Hematopoietic multipotent progenitor cell treated with erythropoietin and hydrocortisone succinate and interleukin-3 and kit ligand, for 15 days (in vitro differentiated cells): ENCODE measurements at places on chromosomes 7 and 10.

GRCh38 chr7:37062560-37062859 lies 338.2 kb upstream of the AOAH start:
- no peak for DNase-seq

DNA sequence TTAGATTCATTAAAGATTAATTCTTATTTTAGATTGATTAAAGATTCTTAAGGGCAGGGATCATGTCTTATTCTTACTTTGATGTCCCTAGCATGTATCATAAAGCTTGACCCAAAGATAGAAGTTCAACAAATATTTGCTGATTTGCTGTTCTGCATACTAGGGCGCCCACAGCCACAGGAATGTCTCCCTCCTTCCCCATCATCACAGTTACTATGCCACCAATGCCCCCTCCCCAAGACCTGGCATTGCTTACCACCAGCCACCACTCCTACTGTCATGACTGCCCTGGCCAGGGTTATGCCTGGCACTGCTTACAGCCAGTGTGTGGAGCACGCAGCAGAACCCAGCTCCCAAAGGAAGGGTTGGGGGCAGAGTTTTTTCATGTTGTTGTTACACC lies 86.7 kb upstream of the AGK start:
- no peak for DNase-seq

- no peak for DNase-seq
Measured at GRCh38 chr10:114403541-114404161, 651 bp downstream of the AFAP1L2 start.

- DNase-seq, result no peak
Measured at GRCh38 chr10:7403620-7404019, 7.2 kb downstream of the SFMBT2 start.

DNA sequence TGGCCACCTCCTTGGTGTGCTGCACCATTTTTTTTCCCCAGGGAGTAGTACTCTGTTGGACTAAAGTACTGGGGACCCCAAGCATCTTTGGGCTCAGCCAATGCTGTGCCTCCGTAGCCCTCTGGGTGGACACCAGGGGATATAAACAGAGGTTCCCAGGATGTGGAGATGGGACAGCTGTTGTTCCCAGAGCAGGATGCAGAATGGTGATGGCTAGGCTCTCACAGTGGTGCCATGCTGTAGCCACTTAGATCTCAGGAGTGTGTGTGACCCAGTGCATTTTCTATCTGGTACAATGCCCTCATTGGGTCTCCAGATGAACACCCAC lies 50.9 kb upstream of the SCIN start:
- no peak for DNase-seq

- peak; percentile 18 for DNase-seq
Measured at GRCh38 chr10:68721673-68722335, 765 bp downstream of the CCAR1 start.

- DNase-seq, result no peak
Measured at GRCh38 chr10:127600479-127600878, 51.4 kb downstream of the NPS start.

DNA sequence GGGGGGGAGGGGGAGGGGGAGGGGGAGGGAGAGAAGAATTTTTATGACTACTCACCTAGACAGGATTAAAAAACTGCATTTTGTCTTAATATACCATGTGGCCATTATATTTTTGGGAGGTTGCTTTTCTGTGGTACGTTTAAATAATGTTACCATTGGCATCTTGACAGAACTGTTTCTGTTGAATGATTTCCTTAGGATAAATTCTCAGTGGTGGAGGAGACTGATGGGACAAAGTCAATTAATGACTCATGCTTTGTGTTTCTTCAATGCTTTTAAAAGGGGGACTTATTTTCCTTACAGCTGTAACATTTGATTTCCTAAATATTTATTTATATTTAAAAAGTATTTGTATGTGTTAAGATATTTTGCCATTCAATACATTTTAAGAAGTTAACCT lies 13.7 kb downstream of the AGR2 start:
- DNase-seq, result no peak

GRCh38 chr10:108629834-108630233 lies 1293.5 kb downstream of the XPNPEP1 start:
- DNase-seq, result no peak

- DNase-seq, result no peak
Measured at GRCh38 chr7:156218544-156219306, 406.5 kb upstream of the SHH start.

DNA sequence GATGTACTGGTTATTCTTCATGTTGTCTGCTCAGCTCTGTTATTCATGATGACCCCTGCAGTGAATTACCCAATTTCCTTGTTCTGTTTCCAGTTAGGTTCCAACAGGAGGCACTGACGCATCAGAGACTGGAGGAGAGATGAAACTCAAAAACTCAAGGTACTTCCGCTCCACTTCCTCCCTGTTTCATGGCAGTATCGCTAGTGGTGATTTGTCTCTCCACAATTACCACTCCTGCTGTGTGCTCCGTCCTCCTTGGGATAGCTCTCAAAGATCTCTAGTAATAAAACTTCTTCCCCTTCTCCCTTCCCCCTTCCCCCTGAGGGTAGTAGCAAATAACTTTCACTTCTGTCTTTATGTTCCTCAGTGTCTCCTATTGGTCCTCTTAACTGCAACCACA lies 107.4 kb upstream of the ABCB5 start:
- DNase-seq, result no peak

DNA sequence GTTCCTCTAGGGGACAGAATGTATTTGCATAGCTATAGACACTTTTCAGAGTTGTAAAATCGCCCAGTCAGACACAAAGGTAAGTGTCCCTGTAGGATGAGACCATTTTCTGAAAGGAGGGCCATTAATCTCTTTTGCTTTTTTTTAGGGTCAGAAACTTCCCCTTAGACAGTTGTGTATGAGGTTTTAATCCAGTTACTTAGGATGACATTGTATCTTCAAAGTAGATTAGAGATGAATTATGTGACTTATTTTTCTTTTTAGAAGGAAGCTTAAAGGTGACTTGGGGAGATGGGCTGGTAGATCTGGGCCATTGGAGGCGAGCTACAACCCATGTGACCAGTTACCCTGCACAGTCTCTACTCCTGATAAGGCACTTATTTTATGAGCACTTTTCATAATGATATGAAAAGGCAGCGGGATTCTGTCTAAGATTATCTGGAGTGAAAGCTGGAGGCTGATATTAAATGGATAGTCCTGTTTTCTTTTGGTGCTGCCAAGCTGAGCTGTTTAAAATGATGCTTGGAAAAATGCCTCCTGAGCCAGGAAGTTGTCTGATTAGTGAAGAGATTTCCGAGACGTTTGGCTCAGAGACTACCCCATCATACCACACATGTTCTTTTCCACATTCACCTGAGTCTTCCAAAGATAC lies 264.3 kb downstream of the AUTS2 start:
- no peak for DNase-seq

DNA sequence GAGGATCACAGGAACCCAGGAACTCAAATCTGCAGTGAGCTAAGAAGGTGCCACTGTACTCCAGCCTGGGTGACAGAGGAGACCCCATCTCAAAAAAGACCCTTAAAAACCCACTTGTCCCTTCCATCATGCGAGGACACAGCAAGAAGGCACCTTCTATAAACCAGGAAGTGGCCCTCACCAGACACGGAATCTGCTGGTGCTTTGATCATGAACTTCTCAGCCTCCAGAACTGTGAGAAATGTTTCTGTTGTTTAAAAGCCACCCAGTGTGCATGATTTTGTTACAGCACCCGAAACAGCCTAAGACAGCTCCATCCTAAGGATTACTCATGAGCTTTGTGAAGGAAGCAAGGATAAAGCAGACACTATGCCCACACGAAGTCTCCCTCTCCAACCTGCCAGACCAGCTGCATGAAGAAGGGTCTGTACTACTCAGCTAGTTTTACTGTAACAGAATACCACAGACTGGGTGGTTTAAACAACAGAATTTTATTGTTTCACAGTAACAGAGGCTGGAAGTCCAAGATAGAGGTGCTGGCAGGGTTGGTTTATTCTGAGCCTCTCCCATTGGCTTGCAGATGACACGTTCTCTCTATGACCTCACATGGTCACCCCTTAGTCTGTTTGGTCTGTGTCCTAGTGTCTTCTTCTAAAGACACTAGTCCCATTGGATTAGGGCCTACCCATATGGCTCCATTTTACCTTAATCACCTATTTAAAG lies 13.7 kb downstream of the VIM start:
- DNase-seq, result no peak

DNA sequence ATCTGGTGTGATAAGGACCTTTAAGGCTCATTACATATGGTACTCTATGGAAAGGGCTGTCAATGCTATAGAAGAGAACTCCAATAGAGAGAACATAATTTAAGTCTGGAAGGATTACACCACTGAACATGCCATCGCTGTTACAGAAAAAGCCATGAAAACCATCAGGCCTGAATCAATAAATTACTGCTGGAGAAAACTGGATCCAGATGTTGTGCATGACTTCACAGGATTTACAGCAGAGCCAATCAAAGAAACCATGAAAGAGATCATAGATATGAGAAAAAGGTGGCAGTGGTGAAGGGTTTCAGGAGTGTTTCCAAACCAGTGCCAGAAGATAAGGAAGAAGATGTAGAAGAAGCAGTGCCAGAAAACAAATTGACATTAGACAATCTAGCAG lies 18.9 kb upstream of the GPR22 start:
- no peak for DNase-seq

GRCh38 chr7:2000746-2001321 lies 231.9 kb downstream of the MAD1L1 start:
- no peak for DNase-seq

- DNase-seq, result no peak
Measured at GRCh38 chr7:101402081-101402779, 39.6 kb downstream of the COL26A1 start.

- no peak for DNase-seq
Measured at GRCh38 chr7:1691096-1691495, 21.0 kb downstream of the ELFN1 start.

GRCh38 chr10:69092959-69093850 lies 5.3 kb downstream of the SRGN start:
- peak; percentile 87 for DNase-seq

DNA sequence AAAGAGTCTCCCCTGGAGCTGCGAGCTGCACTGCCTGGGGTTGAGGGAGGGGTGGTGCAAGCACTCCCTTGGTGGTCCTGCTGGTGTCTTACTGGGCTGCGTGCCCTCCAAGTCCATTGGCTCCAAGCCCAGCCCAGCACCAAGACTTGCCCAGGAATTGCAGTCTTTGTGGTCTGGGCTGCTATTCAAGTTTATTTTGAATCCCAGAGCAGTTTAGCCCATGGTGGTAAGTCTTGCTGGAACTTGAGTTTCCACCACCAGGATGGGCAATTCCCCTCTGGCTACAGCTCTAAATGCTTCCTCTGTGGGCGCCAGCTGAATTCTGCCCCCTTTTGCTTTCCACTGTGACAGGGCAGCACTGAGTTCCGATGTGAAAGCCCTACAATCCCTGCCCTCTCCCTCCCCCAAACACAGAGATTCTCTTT lies 25.1 kb downstream of the GALNT11 start:
- DNase-seq, result no peak

DNA sequence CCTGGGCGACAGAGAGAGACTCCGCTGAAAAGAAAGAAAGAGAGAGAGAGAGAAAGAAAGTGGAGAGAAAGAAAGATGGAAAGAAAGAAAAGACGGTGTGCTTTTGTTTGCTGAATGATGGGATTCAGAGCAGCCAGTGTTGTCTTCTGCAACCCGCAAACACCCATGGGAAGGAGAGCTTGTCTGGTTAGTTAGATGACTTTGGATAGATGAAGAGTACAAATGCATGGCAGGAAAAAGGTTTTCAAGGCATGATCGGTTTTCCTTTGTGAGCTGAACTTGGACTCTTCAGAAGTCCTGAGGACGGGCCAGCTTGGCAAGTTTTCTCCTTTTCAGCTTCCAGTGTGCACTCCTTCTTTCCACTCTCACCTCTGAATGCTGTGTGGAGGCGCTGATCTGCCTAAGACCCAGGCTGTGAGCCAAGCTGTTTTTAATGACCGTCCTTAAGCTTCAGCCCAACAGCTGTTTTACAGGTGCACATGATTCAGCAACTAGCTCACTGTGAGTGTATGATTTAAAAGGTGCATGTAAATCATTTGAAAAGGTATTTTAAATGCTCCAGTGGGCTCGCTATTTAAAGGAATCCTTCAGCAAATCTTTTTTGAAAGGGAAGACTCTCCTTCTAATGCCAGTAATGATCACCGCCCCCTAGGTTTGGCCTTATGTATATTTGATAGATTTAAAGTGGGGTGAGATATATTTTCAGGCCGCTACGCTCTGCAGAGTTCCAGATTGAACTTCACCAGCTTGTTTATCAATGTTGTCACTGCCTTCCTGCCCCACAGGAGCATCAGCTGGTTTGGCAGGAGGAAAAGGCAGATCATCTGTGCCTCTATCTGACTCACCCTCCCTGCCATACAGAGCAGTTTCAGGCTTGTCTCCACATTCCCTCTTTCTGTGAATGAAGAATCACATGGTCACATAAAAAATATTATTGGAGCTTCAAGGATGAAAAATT lies 115.0 kb downstream of the PLXDC2 start:
- no peak for DNase-seq

DNA sequence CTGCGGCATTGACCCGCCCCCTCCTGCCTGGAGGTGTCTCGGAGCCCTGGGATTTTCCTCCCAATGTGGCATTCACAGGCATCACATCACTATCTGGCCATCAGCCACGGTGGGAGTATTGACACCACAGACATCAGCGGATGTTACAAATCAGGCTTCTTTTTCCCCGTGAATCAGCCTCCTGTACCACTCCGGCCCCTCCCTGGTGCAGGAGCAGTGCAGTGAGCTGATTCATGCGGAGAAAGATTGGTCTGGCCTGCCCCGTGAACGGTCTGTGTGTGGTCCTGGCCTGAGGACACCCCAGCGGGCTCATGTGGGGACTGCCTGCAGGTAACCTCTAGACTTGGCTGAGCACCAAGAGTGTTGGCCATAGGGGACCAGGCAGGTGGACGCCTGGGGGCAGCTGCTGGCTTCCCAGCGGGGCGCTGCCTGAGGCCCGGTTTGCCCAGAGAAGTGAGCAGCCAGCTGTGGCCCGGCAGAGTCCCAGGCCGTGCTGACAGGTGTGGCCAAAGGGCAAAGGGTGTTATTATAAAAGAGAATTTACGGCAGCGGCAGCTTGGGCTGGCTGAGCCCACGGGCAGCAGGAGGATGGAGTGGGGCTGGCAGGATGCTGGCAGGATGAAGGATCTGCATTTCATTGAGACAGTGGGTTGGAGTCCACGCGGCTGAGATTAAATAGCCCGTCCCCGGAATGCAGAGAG lies 32.1 kb upstream of the GNA12 start:
- DNase-seq, result no peak

DNA sequence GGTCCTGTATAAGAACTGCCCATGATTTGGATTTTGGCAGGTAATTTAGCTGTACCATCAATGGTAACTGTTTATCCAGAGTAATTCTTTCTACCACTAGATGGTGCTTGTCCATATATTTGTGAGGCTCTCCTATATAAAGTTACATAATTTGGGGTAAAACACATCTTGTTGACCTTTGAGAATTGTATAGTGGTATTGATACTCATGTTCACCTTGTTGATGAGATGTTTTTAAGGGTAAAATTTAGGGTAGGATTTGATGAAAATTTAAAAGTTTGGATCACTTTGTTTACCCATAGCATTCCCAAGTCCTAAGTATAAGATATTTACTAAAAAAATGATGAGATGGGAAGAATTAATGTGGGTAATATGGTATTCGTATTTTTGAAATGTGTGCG lies 31.6 kb downstream of the ST7 start:
- peak; percentile 75 for DNase-seq
